ENCODE measurements at places on chromosomes 16 and 17.

DNA sequence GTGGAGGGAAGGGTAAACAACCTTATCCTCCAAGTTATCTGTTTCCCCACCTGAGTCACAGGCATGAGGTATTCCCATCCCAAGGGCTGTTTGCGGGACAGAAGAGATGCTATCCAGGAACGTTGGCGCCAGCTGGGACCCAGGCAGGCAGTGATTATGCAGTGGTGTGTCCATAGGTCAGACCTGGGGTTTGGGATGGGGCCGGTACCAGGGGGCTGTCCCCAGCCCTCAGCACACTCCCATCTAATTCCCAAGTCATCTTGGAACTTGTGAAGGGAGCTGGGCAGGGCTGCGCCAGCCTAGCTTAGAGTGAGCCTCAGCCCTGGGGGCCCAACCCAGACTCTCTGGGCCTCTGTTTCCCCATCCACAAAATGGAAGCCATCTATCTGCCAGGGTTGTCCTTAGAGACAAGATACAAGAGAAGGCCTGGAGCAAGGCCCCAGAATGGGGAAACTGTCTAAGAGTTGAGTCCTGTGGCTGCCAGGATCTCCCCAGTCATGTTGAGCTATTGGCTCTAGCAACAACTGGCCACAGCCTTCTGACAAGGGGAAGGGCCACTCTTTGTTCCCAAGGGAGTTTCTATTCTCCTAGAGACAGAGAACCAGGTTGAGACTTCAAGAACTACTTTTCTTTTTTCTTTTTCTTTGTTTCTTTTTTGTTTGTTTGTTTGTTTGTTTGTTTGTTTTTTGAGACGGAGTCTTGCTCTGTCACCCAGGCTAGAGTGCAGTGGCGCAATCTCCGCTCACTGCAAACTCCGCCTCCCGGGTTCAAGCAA lies 9.8 kb upstream of the JUP start:
- DNase-seq: no peak

GRCh38 chr16:726188-726437 lies 130 bp downstream of the CCDC78 start:
- DNase-seq: no peak

GRCh38 chr16:56480776-56481467 lies 29.6 kb downstream of the OGFOD1 start:
- no peak for DNase-seq

DNA sequence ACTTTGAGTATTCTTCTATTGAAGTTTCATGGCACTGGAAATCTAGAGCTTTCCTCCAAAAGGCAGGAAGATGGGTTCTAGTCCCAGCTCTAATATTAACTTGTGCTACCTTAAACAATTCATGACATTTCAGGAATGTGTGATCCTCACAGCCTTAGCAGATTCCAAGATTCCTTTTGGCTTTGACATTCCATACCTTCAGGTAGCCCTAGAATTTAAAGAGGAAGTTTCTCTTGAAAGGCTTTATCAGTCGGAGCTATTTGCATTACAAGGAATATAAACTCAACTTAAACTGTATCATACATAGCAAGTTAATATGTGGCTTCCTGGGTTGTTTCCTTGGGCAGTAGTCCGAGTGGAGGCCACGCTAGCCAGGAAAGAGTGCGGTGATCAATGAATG lies 330.0 kb downstream of the SHISA9 start:
- DNase-seq: no peak

- DNase-seq: no peak
These were observed 89.3 kb upstream of the GSE1 start for GRCh38 chr16:85523602-85524364.

GRCh38 chr17:14737984-14738651 lies 437.2 kb downstream of the HS3ST3B1 start:
- no peak for DNase-seq

DNA sequence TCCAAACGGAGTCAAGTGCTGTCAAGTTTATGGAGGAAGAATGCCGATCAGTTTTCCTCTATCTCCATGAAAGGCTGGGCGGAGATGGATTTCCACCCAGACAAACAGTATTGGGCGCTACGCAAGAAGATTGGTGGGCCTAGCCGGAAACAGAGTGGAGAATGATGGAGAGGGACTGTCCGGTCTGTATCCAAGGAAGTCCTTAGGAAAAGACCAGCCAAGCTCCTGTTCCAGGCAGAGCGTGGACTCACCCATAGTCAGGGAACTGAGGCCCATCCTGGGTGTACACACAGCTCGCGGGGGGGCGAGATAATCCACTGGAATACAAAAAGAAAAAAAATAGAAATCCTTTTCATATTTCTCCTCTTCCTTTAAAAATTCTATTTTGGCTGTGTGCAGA lies 1.5 kb upstream of the ABCC12 start:
- no peak for DNase-seq

GRCh38 chr17:44376124-44376523 lies 12.5 kb upstream of the FAM171A2 start:
- DNase-seq: no peak

- no peak for DNase-seq
These were observed 55.1 kb downstream of the SOX9 start for GRCh38 chr17:72175787-72176515.

GRCh38 chr17:78726513-78726912 lies 55.6 kb downstream of the CYTH1 start:
- DNase-seq: no peak

- DNase-seq: peak; percentile 40
These were observed 13.1 kb upstream of the SREBF1 start for GRCh38 chr17:17849845-17850373.

DNA sequence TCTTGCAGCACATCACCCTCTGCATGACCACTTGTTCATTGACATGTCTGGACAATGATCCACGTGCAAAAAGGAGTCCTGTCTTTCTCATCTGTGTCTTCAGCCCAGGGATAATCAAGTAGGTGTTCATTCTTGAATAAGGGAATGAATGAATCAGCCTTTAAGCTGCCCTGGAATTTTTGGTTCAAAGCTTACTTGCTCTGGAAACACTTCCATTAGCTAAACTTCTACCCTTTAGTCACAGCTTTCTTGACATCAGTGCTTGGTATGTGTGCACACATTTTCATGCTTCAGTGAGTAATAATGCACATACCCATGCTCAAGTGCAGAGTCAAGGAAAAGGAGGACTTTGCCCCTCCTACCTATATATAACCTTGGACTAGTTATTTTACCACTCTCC lies 103.0 kb upstream of the CDH13 start:
- DNase-seq: no peak

DNA sequence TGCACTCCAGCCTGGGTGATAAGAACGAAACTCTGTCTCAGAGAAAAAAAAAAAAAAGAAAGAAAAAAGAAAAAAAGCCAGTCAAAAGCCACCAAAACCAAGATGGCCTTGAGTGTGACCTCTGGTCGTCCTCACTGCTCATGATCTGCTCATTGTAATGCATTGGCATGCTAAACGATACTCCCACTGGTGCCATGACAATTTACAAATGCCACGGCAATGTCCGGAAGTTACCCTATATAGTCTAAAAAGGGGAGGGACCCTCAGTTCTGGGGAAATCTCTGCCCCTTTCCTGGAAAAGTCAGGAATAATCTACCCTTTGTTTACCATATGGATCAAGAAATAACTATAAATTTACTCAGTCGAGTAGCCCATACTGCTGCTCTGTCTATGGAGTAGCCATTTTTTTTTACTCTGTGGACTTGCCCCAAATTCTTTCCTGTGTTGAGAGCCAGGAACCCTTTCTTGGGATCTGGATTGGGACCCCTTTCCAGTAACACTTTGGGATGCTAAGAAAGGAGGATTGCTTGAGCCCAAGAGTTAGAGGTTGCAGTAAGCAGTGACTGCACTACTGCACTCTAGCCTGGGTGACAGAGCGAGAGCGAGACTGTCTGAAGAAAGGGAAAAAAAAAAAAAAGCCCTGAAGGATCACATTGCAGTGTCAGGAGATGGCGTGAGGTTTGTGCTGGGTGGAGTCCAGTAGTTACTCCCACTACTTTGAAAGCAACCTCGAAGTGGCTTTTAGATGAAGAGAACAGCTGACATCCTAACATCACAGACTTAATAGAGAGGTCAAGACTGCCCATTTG lies 3.7 kb upstream of the TMEM231 start:
- DNase-seq: no peak

GRCh38 chr17:68993112-68993511 lies 37.9 kb upstream of the ABCA8 start:
- no peak for DNase-seq

DNA sequence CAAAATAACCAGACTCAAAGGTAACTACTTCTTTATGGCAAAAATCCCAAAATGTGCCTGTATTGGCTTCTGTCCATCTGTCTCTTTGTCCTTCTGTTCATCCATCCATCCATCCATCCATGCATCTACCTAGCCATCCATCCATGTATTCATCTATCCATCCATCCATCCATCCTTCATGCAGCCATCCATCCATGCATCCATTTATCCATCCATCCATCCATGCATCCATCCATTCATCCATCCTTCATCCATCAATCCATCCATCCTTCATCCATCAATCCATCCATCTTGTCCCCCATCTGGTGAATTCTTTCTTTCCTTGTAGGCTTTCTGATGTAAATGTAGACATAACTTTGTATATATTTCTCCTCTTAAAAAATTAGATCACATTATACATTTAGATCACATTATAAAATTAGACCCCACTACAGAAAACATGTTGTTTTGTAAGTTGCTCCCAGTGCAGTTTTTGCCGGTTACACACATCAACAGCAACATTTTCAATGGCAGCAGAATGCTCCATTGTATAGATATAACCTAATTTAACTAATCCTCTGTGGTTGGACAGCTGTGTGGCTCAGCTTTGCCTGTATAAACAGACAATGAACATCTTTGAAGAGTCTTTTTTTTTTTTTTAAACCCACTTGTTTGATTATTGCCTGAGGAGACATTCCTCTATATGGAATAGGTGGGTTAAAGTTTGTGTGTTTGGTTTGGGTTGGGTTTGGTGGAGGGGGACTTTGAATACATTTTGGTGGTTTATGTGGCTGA lies 72.0 kb downstream of the MSI2 start:
- DNase-seq: no peak

DNA sequence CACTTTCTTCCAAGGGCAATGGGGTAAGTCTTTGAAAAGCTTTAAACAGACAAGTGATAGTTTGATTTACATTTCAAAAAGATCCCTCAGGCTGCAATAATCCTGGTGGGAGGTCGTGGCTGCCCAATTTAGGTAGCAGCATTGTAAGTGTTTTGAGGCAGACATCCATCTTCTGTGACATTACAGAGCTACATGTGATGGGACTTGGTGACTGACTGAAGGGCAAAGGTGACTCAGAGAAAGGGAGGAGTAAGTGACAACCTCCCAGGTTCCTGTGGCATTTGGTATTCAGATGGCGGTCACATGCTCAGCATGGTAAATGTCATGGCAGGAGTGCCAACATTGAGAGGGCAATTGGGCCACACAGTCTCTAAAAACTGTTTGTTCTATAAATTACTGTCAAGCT lies 26.5 kb downstream of the STAT3 start:
- DNase-seq: no peak

DNA sequence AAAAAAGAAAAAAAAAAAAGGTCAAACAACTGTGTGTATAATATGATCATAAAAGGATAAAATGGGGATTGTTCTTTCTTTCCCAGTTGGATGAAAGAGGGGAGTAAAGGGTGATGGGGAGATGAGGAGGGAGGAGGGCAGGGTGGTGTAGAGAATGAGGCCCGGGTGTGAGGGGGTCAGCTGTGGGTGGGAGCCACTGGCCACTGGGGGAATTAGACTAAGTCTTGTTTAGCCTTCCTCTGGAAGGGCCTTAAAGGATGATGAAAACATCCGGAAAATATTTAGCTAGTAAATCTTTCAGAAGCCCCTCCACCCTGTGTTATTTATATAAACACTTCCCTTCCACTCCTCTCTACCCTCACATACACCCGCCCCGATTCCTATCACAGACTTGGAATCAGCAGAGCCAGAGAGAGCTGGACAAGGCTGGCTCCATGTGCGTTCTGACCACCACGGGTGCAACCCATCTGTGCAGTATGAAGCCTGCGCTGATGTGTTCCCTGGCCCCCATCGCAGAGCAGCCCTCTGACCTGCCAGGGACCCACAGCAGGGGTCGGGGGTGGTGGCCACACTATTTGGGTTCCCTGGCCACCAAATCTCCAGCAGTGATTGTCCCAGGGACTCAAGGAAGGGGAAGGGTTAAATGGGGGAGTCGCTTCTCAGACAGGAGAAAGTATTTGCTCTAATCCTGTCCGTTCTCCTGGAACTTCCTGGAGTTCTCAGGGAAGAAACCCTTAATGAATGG lies 72.7 kb downstream of the GAS7 start:
- no peak for DNase-seq

- DNase-seq: no peak
These were observed 28.1 kb upstream of the HNF1B start for GRCh38 chr17:37772982-37773381.

DNA sequence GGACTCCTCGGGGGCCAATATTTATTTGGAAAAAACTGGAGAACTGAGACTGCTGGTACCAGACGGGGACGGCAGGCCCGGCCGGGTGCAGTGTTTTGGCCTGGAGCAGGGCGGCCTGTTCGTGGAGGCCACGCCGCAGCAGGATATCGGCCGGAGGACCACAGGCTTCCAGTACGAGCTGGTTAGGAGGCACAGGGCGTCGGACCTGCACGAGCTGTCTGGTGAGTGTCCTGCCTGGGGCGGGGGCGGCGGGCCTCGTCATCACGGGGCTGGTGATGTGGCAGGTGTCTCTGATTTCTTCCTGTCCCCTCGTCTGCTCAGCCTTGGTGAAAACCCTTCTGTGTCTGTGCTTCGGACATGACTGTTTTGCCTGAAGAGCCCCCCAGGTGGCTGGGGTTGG lies 5.7 kb downstream of the METRNL start:
- no peak for DNase-seq

DNA sequence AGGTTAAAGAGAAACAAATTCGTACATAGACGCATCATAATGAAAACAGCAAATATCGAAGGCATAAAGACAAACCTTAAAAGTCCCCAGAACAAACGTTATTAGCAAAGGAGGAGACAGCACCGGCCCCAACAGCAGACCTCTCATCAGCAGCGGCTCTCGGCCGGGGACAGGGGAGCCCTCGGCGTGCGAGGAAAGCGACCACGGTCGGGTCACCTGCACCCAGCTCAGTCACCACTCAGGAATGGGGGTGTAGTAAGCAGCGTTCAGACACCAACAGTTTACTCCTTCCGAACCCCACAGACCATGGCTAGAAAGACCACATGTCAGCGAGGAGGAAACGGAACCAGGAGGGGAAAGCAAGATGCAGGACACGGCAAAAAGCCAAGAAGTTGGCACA lies 109.3 kb upstream of the CHMP6 start:
- DNase-seq: no peak

- DNase-seq: no peak
These were observed 26.4 kb downstream of the ADCY9 start for GRCh38 chr16:4089811-4090301.

GRCh38 chr16:68395815-68396214 lies 52.5 kb downstream of the SMPD3 start:
- no peak for DNase-seq

Measured in stimulated activated CD8-positive, alpha-beta memory T cell treated with anti-CD3 and anti-CD28 coated beads, Interleukin-7, amount 100 ng/mL, for 24 hours (primary cell).